GM04504 (cell line): ENCODE measurements at places on chromosomes 5 and 9.

- DNase-seq, result no peak
These were observed at the start of gene ADAMTSL1 for GRCh38 chr9:18473652-18474279. TSS of gene ADAMTSL1 (plus strand) at chr9:18474153. CDS start at chr9:18474233, 80 bp downstream.

DNA sequence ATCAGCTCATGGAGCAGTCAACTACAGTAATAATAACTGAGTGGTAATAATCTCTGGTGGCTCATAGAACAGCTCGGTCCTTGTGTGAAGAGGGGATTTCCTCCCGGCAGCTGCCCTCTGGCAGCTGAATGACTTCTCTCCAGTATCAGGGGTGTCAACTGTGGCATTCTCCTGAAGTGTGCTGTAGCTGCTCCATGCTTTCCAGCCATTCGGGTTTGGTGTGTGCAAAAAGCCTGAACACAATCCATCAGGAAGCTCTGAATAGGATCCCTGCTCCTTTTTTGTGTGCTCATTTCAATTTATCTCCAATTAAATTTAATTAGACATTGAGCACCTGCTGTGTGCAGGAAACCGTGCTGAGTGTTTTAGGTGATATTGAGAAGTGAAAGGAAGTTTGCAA lies 59.8 kb upstream of the BARX1 start:
- no peak for DNase-seq

DNA sequence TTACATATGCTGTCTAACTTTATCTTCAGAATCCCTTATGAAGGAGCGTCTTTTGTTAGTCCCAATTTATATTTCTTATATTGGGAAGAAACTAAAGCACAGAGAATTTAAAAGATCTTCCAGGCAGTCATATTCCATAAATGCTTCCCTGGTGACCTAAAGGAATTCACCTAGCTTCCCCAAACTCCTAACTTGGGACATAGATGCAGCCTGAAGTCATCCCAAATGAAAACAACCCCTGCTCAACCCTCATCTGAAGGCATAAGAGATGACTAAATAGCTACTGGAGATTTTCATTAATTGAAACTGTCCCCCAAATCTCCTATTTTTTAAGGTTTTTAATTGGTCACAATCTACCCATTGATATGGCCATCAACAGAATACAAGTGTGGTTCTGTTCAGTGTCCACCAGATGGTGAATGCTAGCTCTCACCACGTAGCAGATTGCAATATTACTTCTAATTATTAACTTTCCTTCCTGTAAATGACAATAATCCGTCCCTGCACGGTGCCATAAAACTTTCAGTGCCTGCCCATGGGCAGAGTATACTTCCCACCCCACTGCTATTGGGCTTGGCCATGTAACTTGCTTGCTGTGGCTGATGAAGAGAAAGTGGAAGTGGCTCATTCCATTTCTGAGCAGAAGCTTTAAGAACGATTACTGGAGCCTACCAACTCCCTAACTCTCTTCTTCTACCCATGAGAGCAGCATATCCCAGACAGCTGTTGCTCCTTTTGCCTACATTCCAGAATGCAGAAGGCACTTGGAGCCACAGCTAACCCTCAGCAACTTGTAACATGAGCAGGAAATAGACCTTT lies 18.7 kb downstream of the PRUNE2 start:
- no peak for DNase-seq

DNA sequence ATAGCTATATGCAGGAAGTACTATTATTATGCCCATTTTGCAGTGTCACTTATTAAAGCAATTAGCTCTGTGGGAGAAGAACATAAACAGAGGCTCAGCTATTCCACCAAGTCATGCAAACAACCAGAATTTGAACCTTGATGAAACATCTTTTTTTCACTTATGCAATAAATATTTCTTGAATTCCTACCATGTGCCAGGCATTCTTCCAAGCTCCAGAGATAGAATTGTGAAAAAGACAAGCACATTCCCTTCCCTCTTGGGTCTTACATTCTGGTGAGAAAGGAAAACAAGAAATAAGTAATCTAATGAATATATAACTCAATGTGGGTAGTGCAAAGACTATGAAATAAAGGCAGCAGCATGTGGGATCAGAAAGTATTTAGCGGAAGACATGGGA lies 32.1 kb upstream of the ADRB2 start:
- DNase-seq, result peak; percentile 37

GRCh38 chr9:70901746-70902145 lies 219.7 kb downstream of the TRPM3 start:
- no peak for DNase-seq

- DNase-seq, result no peak
These were observed 1.2 kb downstream of the SMC5 start for GRCh38 chr9:70260007-70260443.

- no peak for DNase-seq
These were observed 642 bp downstream of the SV2C start for GRCh38 chr5:76083555-76084495.

- no peak for DNase-seq
These were observed 5.7 kb upstream of the DCTN4 start for GRCh38 chr5:150764530-150764929.

GRCh38 chr5:96569332-96569731 lies 92.8 kb upstream of the CAST start:
- no peak for DNase-seq

DNA sequence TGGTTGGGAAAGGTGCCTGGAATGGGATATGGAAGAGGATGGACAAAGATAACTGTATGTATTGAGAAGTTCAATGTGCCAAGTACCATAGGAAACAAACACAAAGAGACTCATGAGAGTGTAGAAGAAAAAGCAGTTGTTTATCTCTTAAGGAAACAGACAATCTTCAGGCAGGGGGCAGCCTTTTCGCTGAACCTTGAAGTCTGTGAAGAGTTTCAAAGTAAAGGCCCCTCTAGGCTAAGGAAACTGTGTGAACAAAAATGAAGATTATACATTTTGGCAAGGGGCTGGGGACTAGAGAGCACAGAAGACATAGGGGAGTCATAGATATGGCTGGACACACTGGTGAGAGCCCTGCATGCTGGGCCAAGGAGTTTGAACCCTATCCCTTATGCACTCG lies 27.5 kb upstream of the FRMPD1 start:
- no peak for DNase-seq

- no peak for DNase-seq
These were observed at the start of gene DAPK1 for GRCh38 chr9:87497604-87498045. TSS of gene DAPK1 (plus strand) at chr9:87497867. CDS start at chr9:87499078, 1,211 bp downstream.

DNA sequence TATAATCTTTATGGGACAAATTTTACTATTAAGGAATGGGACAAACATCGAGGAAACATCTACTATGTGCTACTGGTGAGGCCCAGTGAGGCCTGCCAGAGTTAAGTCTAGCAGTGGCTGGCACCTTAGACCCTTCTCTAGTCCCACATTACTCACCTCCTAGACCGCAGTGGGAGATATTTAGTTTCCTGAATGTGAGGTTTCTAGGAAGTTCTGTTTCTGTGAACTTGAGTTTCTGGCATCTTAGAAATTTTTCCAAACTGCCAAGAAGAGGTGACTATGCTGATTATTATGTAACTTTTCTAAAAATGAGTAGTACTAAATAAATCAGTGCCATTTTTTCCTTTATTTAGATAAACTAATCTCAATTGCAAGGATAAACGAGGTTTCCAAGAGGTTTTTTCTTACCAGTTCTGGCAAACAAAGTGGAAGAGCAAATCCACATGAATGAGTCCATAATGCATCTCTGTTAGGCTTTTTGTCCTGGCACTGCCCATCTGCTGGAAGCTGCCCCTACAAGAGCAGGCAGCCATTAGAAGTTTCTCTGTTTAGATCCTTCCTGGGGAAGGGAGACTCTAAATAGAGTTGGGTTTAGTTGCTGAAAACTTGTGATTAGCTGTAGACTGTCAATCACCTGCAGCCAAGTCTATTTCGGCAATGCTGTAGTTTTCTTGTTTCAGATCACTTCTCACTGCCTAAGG lies 348.7 kb downstream of the MAN2A1 start:
- DNase-seq, result no peak

- no peak for DNase-seq
These were observed 6.0 kb downstream of the BRD3 start for GRCh38 chr9:134061688-134062371.

DNA sequence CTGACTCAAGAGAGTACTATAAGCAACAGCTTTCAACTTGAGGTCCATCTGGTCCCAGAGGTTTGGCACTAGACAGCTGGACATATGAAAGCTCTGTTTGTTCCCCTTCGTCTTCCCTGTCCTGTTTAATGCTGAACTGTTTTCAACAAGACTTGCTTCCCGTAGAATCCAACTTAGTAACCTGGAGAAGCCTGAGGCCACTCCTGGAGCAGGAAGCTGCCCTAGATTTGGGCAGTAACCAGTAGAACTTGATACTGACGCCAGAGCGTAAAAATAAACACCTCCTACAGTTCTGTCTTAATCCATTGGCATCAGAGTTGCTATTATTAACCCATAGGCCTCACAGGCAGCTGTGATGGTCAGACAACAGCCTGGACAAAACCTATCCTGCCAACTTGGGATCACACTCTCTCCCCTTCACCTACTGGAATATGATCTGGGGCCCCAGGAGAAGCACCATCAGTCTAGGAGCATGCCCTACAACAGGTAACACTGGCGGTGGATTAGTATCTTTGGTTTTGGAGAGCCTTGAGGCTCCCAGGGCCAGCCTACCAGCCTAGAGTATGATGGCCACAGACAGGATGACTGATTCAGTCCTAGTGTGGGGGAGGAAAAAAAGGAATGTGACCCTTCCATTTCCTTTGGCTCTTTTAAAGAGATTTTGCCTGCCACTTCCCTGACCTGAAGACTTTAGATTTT lies 29.2 kb downstream of the RUSC2 start:
- no peak for DNase-seq

DNA sequence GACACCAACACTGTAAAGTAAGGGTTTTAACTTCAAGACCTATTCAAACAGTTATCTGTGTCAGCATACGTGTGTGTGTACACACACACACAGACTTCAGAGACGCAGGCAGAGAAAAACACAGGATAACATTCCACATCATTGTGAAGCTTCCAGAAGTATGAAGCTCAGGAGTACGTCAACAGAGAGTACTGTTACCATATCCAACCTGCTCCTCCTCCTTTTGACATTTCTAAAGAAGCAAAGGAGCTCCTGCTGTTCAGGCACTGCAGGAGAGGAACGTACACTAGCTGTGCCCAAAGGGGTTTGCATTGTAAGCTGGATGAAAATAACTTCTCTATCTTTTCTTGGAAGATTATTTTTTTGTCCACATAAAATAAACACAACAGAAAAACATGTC lies 180.7 kb downstream of the MEF2C start:
- no peak for DNase-seq

- peak; percentile 50 for DNase-seq
These were observed 69.9 kb downstream of the CYFIP2 start for GRCh38 chr5:157335534-157336422.

DNA sequence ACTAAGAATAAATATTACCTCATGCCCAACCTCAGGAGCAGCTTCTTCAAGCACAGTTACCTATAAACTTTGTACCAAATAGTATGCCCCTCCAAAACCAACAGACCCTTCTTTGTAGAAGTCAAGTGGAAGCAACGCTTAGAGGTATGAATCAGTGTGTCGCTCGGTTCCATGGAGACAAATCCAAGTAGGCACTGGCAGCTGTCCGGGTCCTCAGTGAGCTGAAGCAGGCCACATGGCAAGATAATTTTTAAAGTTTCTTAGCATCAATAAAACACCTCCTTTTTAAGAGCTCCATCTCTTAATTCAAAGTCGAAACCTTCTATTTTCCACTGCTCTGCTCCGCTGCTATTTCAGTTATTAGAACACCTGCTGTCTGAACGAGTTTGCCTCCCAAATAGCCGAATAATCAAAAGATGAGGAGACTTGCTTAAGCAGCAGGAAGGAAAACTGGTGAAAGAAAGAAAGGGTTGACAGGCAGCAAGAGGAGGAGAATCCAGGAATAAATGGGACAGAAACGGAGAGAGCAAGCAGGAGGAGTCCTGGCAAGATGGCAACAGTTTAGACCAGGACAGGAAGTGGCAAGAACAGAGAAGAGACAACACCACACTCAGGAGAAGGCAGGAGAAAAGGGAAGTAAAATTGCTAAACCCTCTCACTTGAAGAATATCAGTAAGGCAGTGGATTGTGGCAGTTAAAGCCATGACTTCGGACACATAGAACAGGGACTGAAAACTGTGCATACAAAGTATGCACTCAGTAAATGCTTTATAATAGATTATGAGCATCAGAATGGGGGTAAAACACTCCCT lies 65.0 kb downstream of the PPP2R2B start:
- no peak for DNase-seq

GRCh38 chr5:173688703-173689102 lies 72.3 kb upstream of the BOD1 start:
- no peak for DNase-seq

DNA sequence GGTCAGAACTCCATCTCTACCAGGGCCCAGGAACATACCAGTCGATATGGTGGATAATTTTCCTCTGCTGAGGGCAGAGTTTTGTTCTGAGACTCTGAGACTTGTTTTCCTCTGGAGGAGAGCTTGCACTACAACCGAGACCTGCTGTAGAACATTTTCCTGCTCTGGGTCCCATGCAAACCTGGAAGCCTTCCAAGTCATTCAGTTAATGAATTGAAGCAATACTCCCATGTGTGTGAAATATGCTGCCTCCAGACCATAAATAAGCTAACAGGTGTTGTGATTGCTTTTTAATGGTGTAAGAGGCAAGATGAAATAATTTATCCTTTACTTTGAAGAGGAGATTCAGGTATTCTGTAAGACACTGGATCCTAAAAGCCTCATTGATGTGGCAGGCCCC lies 372.8 kb downstream of the TMEM167A start:
- DNase-seq, result no peak

DNA sequence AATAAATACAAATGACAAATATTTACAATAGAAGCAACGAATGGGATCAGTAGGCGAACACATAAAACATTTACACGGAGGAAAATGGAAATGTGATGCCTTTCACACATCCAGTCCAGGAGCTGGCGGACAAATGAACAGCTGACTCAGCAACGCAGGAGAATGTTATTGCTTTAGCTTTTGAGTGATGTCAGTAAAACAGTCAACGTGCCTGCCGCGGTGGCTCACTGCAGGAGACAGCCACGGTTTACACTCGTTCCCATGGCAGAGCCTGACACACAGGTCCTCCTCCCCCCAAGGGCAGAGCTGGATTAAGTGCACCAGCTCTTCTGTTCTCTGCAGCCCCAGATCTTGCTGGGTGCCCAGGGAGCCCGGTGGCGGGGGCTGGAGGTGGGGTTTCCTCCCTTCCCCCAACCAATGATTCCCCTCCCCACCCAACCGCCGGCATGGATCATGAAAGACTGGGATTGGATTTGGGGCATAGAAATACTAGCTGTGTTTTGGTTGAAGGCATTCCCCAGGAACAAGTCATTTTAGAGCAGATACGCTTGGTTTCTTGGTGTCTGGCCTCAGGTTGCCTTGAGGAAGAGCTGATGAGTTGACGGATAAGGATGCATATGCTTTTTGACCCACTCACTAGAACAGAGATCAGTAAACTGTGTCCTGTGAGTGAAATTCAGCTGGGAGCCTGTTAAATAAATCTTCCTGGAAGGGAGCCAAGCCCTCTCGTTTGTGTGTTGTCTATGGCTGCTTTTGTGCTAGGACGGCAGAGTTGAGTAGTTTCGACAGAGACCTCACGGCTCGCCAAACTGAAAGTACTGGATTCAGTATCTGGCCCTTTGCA lies 12.5 kb downstream of the STC2 start:
- peak; percentile 71 for DNase-seq

GRCh38 chr5:154607746-154608145 lies 129.7 kb upstream of the HAND1 start:
- DNase-seq, result no peak
